Activated CD4-positive, alpha-beta memory T cell treated with anti-CD3 and anti-CD28 coated beads, Interleukin-2, amount 10 ng/mL, durations not matched to agents 7 days and 5 days (primary cell): ENCODE measurements at places on chromosomes 13 and 19. TPM values are rescaled to one million over a fixed set of nuclear protein-coding genes. Genes with fewer than 3 reads are reported as not detected.

CFAP97D2 gene
- total RNA-seq: not detected

SYT5 gene
- total RNA-seq: not detected

DNA sequence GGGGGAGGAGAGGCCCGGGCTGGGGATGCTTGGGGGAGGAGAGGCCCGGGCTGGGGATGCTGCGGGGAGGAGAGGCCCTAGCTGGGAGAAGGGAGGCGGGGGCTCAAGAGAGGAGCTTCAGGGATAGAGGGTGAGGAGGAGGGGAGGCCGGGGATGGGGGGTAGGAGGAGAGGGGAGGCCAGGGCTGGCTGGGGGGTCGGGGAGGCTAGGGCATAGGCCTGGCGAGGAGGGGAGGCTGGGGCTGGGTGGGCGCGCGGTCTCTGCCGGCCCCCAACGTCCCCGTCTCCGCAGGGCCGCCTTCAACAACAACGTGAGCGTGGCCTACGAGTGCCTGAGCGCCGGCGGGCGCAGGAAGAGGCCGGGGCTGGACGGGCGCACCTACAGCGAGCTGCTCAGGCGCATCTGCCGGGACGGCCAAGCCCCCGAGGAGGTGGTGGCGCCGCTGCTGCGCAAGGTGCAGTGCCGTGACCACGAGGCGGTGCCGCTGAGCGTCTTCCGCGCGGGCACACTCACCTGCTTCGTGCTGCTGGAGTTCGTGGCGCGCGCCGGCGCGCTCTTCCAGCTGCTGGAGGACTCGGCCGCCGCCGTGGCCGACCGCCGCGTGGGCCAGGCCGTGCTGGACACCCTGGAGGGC is 11.4 kb downstream of the TPGS1 start:
- peaks cover 4% of the 10 kb centered on the region for H3K36me3 ChIP-seq
- H3K4me3 ChIP-seq: no peak overlapping the region
- no peaks in the 10 kb centered on the region for H3K27me3 ChIP-seq
- H3K4me1 ChIP-seq: peaks cover 12% of the 10 kb centered on the region

GRCh38 chr13:35534343-35534742 is 57.9 kb upstream of the MAB21L1 start:
- no peaks in the 10 kb centered on the region for H3K36me3 ChIP-seq
- no peak overlapping the region for H3K4me3 ChIP-seq
- H3K27me3 ChIP-seq: no peaks in the 10 kb centered on the region
- no peak overlapping the region for H3K27ac ChIP-seq
- no peaks in the 10 kb centered on the region for H3K4me1 ChIP-seq

- peaks cover 19% of the 10 kb centered on the region for H3K36me3 ChIP-seq
- H3K27ac ChIP-seq: peak within 1 kb of the TSS; percentile 90
- H3K27me3 ChIP-seq: no peaks in the 10 kb centered on the region
- peak within 1 kb of the TSS; percentile 94 for H3K4me3 ChIP-seq
- peaks cover 28% of the 10 kb centered on the region for H3K4me1 ChIP-seq
Measured at GRCh38 chr19:4831304-4831978, at the start of gene TICAM1. Gene TICAM1, minus strand, starts transcription at chr19:4831712. Its CDS starts 13,335 bp downstream, at chr19:4818377.

DNA sequence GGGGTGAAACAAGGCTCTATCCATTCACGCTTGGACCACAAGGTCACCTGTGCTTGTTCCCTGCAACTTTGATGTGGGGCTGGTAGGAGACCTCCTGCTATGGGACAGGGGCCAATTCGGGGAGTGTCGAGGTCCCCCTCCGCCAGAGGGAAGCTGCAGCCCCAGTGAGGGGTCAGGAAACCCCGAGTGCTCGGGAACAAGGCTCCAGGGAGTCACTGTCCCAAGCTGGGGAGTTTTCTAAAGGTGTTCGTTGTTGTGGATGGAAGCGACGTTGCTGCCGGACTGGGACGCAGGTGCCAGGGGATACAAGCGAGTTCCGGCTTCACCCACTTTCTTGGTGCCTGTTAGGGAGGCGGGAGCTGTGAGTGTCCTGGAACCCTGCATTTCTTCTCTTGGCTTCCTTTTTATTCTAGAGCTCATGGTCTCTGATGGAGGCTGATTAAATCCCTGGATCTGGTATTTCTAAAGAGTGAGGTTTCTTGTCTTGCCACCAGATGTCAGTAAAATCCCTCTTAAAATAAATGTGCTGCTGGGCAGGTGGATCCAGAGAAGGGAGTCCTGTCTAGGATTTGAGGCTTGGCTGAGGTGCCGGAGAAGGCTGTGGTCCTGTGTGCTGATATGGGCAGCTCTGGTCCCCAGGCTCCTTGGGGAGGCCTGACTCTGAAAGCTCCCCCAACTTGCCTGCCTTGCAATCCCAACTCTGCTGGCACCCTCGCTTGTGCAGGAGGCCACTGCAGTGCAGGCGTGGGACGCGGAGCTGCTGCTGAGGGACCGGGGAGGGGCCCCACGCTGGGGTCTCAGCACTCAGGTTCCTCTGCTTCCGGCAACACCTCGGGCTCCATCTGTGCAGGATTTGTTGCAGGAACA is 153.9 kb downstream of the TEX29 start:
- H3K27ac ChIP-seq: no peak overlapping the region
- H3K4me1 ChIP-seq: no peaks in the 10 kb centered on the region
- DNase-seq: peak; percentile 9

DNA sequence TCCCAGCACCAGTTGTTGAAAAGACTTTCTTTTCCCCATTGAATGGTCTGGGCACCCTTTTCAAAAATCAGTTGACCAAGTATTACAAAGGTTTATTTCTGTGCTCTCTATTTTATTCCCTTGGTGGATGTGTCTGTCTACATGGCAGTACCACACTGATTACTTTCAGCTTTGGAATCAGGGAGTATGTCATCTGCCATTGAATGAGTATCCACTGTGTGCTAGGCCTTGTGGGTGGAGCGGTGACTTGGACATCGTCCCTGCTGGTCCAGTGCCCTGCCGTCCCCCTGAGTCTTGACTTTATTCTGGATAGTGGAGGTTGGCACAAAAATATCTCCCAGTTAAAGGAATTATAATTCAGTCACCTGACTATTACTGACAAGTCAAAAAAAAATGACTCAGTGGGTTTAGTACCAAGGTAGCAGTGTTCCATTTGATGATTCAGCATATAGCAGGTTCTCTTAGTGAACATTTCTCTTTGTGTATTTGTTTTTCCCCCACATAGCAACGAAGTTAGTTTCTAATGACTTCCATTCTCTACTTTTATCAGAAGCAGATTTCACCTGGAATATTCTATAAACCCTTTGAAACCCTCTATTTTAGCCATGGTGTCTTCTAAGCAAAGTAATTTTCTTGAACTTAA is 3.9 kb downstream of the UPF3A start:
- peaks cover 63% of the 10 kb centered on the region for H3K36me3 ChIP-seq
- H3K4me1 ChIP-seq: peaks cover 42% of the 10 kb centered on the region
- peak overlapping the region; percentile 23 for H3K27ac ChIP-seq
- H3K27me3 ChIP-seq: no peaks in the 10 kb centered on the region

LIM2 gene
- total RNA-seq: not detected

- H3K36me3 ChIP-seq: peaks cover 3% of the 10 kb centered on the region
- H3K27me3 ChIP-seq: peaks cover 1% of the 10 kb centered on the region
Measured at GRCh38 chr19:5503598-5503997, 48.4 kb downstream of the ZNRF4 start.

DDA1 gene
- 61.2 TPM for total RNA-seq

DNA sequence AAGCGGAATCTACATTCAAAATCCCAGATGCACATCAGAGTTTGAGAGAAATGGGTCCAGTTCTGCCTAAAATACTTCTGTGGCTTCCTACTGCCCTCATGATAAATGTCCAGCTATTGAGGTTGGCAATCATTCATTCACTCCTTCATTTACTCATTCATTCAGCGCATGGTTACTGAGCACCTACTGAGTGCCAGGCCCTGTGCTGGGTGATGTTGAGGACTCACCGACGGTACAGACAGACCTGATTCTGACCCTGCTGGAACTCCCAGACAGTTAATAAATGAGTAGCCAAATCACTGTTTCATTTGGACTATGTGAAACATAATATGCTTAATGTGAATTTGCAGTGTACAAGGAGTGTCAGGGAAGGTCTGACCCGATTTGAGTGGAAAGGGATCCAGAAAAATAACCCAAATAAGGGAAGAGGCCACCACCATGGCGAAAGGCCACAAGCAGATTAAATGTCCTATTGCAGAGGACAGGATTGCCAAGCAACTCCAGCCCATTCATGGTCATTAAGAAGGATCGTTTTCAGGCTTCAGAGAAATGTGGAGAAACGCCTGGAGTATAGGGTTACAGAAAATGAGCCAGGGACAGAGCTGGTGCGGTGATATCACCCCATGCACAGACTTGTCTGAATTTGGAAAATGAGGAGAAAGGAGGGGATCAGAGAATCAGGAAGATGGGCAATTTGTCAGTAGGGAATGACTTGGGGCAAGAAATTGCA is 20.5 kb downstream of the DYRK1B start:
- H3K36me3 ChIP-seq: no peaks in the 10 kb centered on the region
- H3K27ac ChIP-seq: no peak overlapping the region
- H3K4me1 ChIP-seq: no peaks in the 10 kb centered on the region
- no peaks in the 10 kb centered on the region for H3K27me3 ChIP-seq
- no peak for DNase-seq

GPR183 gene
- total RNA-seq: 46.2 TPM

DNA sequence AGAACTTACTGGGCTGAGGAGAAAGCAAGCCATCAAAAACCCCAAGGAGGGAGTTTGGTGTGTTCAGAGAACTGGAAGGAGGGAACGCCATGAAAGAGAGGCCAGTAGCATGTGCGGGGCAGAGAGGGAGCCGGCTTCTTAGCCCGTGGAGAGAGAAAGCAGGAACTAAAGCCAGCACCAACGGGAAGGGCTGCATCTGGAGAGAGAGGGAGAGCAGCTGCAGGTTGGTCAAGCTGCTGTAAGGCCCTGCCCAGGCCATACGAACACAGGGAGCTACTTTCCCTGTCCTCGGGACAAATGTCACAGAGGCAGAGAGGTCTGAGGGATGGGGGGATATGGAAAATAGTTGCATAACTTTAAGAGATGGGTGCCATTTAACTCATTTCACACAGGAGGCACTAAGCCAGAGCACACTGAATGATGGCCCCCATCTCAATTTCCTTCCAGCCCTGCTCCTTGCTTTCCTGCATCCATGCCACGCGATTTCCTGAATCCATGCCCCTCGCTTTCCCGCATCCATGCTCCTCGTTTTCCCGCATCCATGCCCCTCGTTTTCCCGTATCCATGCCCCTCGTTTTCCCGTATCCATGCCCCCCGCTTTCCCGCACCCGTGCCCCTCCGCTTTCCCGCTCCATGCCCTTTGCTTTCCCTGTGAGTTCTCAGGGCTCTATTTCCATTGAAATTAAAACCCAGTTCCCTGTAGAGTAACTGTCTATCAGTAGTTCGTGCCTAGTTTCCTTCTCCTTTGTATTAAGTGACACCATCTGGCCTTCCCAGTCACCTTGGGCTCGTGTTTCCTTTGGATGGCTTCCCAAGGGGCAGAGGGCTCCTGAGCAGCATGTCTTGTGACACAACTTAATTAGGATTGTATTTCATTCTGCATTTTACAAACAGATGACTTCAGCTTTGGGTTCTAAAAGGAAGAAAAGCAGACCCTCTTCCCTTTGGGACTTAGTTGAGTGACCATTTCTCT is 31.5 kb upstream of the TPT1 start:
- H3K27ac ChIP-seq: no peak overlapping the region
- DNase-seq: no peak
- no peaks in the 10 kb centered on the region for H3K27me3 ChIP-seq
- peaks cover 32% of the 10 kb centered on the region for H3K4me1 ChIP-seq
- H3K4me3 ChIP-seq: no peak overlapping the region

GRCh38 chr13:76425935-76426334 is 460.3 kb downstream of the KCTD12 start:
- DNase-seq: no peak
- H3K36me3 ChIP-seq: no peaks in the 10 kb centered on the region
- no peak overlapping the region for H3K27ac ChIP-seq
- H3K4me1 ChIP-seq: no peaks in the 10 kb centered on the region
- no peaks in the 10 kb centered on the region for H3K27me3 ChIP-seq

SPACA4 gene
- total RNA-seq: not detected

CBY2 gene
- not detected for total RNA-seq

DNA sequence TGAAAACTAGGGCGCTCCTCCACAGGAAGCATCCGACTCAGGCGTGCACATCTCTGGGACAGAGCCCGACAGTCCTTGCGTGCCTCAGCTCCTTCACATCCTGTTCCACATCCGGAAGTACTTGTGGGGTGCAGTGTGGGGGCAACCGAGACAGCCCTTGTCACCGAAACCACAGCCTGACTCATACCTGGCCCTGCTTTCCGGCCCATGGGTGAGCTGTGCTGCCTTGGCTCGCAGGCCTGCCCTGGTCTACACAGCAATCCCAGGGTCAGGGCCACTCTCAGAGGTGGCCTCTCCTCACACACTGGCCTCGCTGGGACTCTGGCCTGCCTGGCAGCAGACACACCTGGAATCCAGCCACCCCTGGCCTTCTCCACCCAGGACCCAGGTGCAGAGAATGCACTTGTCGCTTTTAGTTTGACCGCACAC is 100.4 kb downstream of the STK24 start:
- H3K27ac ChIP-seq: peak overlapping the region; percentile 83
- H3K27me3 ChIP-seq: no peaks in the 10 kb centered on the region
- H3K4me1 ChIP-seq: peaks cover 81% of the 10 kb centered on the region
- peak; percentile 94 for DNase-seq
- peak overlapping the region; percentile 49 for H3K4me3 ChIP-seq
- H3K36me3 ChIP-seq: peaks cover 70% of the 10 kb centered on the region

DNA sequence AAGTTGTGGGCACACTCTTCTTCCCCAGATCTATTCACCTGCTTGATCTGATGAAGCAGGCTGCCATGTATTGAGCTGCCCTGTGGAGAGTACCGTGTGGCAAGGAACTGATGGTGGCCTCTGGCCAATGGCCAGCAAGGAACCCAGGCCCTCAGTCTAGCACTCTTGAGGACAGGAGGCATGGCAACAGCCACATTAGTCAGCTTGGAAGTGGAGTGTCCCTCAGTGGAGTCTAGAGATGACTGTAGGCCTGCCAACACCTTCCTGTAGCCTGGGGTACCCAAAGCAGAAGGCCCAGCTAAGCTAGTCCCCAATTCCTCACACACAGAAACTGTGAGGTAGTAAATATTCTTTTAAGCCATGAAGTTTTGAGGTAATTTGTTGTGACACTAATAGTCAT is 412.5 kb downstream of the DACH1 start:
- no peak for DNase-seq
- no peak overlapping the region for H3K4me3 ChIP-seq
- H3K36me3 ChIP-seq: no peaks in the 10 kb centered on the region

NLRP11 gene
- total RNA-seq: not detected

LILRB2 gene
- not detected for total RNA-seq

DNA sequence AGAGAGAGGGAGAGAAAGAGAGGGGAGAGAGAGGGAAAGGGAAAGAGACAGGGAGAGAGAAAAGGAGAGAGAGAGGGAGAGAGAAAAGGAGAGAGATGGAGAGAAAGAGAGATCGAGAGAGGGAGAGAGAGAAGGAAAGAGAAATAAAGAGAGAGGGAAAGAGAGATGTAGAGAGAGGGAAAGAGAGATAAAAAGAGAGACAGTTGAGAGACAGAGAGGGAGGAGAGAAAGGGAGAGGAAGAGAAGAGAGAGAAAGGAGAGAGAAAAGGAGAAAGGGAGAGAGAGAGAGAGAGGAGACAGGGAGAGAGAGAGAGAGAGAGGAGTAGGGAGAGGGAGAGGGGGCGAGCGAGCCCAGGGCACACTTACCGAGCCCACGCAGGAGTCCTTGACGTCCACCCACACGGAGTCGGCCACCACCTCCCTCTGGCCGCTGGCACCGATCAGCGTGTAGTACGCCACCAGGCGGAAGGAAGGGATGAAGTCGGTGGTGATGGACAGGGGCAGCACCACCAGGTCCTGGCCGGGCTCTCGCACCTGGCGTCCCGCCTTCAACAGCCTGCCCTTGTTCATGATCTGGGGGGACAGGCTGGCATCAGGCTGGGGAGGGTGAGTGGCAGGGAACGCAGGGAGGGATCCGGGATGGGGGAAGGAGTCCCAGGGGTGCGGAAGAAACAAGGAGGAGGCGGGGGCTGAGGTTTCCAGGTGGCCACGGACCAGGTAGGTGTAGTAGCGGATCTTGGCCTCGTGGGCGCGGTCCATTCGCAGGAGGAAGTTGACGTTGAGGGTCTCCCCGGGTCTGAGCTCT is 10.0 kb downstream of the C3 start:
- no peak overlapping the region for H3K27ac ChIP-seq
- DNase-seq: no peak
- no peaks in the 10 kb centered on the region for H3K36me3 ChIP-seq
- H3K4me1 ChIP-seq: peaks cover 6% of the 10 kb centered on the region

PSG6 gene
- not detected for total RNA-seq
